ENCODE measurements at places on chromosomes 7 and 10. TPM values are rescaled to one million over a fixed set of nuclear protein-coding genes. Genes with fewer than 3 reads are reported as not detected.

Gene TECTB
- not detected for total RNA-seq

Gene HTR7
- 0.89 TPM for total RNA-seq

DNA sequence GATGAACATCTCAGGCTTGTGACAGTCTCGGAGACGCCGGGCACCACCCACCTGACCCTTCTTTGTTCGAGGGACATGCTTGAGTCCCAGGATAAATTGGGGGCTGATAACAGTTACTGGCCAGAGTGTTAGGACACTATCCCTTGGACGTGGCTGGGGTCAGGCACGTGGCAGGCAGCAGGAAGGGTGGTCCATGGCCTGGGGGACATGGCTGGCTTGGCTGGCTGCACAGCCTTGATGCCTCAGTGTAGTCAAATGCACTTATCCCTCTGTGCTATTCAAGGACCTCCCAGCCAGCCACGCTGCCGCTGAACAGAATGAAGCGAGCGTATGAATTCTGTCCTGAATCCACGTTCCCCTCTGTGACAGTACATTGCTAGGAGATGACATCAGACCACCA, 662.0 kb upstream of the FOXK1 start:
- no peaks in the 10 kb centered on the region for H3K36me3 ChIP-seq
- DNase-seq, result no peak
- no peaks in the 10 kb centered on the region for H3K4me1 ChIP-seq

DNA sequence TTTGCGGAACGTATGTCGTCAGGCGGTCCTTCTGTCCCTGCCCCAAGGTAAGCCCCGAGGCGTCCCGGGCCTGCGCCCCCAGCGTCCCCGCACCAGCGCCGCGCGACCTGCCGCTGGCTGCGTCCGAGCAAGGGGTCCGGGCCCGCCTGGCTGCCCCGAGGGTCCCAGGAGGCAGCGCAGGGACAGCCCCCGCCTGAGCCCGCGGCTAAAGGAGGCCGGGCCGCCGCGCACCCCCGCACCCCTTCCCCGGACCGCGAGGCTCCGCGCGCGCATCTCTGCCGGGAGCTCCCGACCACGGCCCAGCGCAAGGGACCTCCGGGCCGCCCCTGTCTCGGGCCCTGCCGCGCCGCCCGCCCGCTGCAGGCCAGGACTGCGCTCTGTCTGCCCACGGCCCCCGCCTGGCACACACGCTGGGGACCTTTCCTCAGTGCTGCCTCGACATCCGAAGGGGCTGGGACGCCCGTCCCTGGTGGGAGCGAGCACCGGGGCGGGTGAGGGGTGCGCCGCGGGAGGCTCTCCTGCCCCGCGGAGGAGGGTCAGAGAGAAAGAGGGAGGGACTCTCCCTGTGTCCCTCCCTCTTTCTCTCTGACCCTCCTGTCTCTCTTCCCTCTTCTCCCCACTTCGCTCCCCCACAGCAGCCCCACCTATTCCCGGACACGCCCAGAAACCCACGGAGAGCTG, 25.0 kb downstream of the SHH start:
- DNase-seq, result no peak
- H3K36me3 ChIP-seq, result no peaks in the 10 kb centered on the region
- no peaks in the 10 kb centered on the region for H3K4me1 ChIP-seq
- no peak overlapping the region for H3K27ac ChIP-seq

DNA sequence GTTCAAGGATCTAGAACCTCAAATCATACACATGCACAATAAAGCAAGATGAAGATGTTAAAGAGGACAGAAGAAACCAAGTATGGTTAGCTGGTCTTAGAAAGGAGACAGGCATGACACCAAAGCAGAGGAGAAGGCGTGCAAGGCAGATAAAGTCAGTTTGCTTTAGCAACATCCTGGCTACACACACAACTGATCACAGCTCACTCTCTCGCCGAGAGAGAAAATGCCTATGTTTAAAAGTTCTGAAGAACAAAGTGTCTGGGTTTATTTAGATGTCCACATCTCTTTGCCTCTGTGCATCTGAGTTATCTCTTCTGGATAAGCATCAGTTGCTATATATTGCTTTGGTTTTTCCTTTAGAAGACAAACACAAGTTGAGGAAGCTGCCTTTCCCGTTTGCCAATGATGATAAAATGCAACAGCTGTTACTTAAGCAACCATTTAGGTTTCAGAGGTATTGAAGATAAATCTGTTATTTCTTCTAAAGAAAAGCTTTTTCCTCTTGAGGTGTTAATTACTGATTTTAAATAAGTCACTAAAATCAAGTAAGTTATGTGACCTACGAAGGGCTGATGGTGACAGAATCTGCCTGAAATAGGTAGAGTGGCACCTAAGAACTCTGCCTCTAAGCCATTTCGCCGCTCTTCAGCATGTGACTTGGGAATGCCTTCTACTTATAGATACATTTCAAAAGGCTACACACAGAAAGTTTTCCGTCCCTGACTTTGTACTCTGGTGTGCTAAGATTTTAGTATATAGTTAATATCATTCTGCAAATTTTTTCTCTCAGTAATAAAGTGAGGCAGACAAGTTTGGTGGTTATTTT, 146.2 kb upstream of the ASAH2 start:
- no peak overlapping the region for H3K4me3 ChIP-seq
- no peak overlapping the region for H3K27ac ChIP-seq
- peaks cover 25% of the 10 kb centered on the region for H3K4me1 ChIP-seq
- DNase-seq, result no peak
